ENCODE measurements at places on chromosomes 12 and 14.

GRCh38 chr14:72788972-72789728 lies 104.8 kb downstream of the DPF3 start:
- DNase-seq = no peak

DNA sequence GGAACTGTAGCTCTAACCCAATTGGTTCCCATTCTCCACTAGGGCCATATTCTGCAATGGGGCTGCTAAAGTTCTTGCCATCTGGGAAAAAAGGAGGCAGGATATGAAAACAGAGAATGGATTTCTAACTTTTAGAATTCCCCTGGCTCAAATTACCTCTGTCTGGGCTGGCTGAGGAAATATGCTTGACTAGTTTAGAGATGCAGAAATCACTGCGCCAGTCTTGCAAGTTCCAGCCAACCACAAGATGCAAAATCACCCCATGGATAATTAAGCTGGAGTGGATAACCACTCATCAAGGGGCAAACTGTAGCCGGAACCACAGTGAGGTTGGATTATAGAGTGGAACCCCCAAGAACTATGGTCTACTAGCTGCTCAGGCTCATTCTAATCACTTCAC lies 126.3 kb downstream of the RALGAPA1 start:
- no peak for DNase-seq

DNA sequence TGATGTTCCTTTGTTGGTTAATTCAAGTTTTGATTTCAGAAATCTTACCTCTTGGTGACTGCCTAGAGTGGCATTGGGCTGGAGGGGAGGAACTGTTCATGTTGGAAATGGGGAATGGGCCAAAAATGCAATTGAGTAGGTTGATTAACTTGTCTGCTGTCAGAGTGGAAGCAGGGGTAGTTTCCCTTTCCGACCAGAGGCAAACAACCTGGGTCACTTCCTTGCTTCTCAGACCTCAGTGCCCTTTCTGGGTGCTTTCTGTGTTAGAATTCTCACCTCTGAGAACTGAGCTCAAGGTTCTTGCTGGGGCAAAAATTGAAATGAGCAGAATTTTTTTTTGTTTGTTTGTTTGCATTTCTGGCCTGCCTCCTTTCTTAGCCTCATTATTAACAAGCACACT lies 2.3 kb upstream of the M6PR start:
- DNase-seq = no peak

DNA sequence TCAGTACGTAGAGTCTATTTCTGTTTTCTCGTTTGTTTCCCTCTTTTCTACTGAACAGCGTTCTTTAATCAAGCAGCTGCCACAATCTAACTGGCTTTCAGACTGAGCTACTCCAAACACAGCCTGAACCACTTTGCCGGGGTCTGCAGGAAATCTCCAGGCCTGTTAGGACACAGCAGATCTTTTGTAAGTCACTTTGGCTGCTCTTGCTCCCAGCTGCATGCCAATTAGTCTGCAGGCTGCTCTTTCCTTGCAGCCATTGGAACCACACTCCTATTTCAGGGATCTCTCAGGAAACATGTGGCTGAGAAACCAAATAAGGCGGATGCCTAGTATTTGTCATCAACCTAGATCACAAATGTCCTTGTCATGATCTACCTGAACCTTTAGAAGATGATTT lies 73.6 kb downstream of the TMTC1 start:
- DNase-seq = peak; percentile 31

GRCh38 chr14:82759656-82760055 lies 1226.0 kb upstream of the SEL1L start:
- DNase-seq = no peak

DNA sequence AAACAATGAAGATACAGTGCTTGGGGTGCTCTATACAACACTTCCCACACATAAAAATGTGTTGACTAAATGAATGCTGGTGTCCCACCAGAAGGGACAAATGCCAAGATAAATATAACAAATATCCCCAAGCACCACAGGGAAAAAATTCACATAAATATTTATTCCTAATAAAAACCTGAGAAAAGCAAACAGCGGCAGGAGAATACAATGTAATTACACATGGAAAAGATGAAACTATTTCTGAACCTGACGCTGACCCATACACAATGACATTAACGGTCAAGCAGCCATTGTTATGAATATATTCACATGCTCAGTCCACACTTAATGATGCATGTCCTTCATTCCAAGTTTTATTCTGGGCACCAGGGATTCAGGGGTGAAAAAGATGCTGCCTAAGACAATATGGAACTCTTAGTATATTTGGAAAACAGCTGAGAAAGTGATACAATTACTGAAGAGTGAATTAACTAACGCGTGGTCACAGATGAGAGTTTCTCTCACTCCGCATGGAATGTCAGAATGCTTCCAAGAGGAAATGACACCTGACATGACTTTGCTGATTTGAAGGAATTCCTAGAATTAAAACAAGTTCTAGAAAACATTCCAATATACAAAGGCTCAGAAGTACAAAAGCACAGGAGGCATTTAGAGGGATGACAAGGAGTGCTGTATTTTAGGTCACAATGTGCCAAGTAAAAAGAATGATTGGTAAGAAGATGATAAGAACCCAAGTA lies 27.9 kb upstream of the PTPRR start:
- no peak for DNase-seq

- DNase-seq = no peak
These were observed 174.8 kb downstream of the LRIG3 start for GRCh38 chr12:58745348-58746125.

GRCh38 chr12:33438025-33438772 lies 1.4 kb downstream of the SYT10 start:
- no peak for DNase-seq

All from MCF 10A (cell line).